Fibroblast of the aortic adventitia (primary cell): ENCODE measurements at places on chromosomes 6 and 20. TPM values are rescaled to one million over a fixed set of nuclear protein-coding genes. Genes with fewer than 3 reads are reported as not detected.

Gene GRIK2
- total RNA-seq, result 8.3 and 8.9 TPM in 2 replicates

Gene CALHM5
- total RNA-seq, result 6.8 and 8.2 TPM in 2 replicates

Gene NHLRC1
- 2.1 and 3.0 TPM in 2 replicates for total RNA-seq

Gene VSX1
- total RNA-seq, result not detected in 2 replicates

Gene TMC2
- not detected in 2 replicates for total RNA-seq

Gene RIMS1
- 0.63 TPM in 1 of 2 replicates, not detected in the other for total RNA-seq

Gene HLA-DRB5
- not detected in 2 replicates for total RNA-seq

Gene MMUT
- total RNA-seq, result 27.1 and 27.4 TPM in 2 replicates

Gene KCNG1
- 3.0 and 13.3 TPM in 2 replicates for total RNA-seq

Gene DAAM2
- total RNA-seq, result 3.4 and 11.5 TPM in 2 replicates

Gene ZNFX1
- total RNA-seq, result 41.5 and 54.5 TPM in 2 replicates

Gene KCNK15
- 4.2 and 8.5 TPM in 2 replicates for total RNA-seq

Gene SDHAF4
- total RNA-seq, result 2.8 and 8.0 TPM in 2 replicates

Gene JARID2
- total RNA-seq, result 2.9 and 8.3 TPM in 2 replicates

Gene ABHD16B
- not detected in 2 replicates for total RNA-seq

Gene ZSCAN9
- 10.8 and 12.2 TPM in 2 replicates for total RNA-seq

Gene LGSN
- not detected in 2 replicates for total RNA-seq

Gene SCAF8
- 23.6 and 47.6 TPM in 2 replicates for total RNA-seq

Gene TOMM6
- total RNA-seq, result 38.3 and 131 TPM in 2 replicates

Gene DPPA5
- total RNA-seq, result not detected in 2 replicates

Gene RIPOR3
- total RNA-seq, result 1.6 and 6.5 TPM in 2 replicates

Gene LINC00237
- total RNA-seq, result not detected in 2 replicates

Gene FAM217A
- not detected in 2 replicates for total RNA-seq

Gene ATP6V1G2
- 3.8 and 6.7 TPM in 2 replicates for total RNA-seq

Gene FARS2
- total RNA-seq, result 7.6 and 25.5 TPM in 2 replicates

Gene MLN
- not detected in 2 replicates for total RNA-seq

Gene TCF21
- total RNA-seq, result 2.9 and 5.0 TPM in 2 replicates
